SK-N-DZ (cell line): ENCODE measurements at places on chromosomes 13 and 19.
A peak's percentile ranks its signal among the peaks of the same experiment; 100 is the strongest.

DNA sequence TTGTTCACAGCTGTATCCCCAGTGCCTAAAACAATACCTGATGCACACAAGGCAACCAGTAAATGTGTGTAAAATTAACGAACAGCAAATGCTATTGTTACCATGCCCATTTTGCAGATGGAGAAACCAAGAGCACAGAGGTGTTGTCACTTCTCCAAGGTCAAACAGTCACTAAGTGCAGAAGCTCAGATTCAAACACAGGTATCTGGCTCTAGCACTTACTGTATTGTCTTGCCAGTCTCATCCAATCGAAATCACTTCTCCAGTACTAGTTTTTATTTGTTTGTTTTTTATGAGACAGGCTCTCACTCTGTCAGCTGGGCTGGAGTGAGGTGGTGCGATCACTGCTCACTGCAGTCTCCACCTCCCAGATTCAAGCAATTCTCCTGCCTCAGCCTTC is 13.7 kb downstream of the PLD3 start:
- DNase-seq: no peak

DNA sequence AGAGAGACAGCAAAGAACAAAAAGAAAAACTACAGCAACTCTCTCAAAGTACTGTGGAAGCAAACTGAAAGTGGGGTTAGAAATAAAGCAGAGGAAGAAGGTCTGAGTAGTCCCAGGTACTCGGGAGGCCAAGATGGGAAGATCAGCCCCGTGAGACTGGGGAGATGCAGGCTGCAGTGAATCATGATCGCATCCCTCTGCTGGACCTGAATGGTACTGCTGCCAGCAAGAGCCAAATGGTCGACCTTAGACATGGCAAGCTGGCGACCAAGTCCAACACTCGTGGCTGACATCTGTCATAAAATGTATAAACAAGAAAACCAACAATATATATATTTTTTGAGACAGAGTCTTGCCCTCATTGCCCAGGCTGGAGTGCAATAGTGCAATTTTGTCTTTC is 33.7 kb upstream of the ZNF724 start:
- DNase-seq: peak; percentile 56

GRCh38 chr19:35533822-35534392 is 651 bp downstream of the GAPDHS start:
- DNase-seq: no peak

- no peak for DNase-seq
Measured at GRCh38 chr13:43426355-43426754, 360.4 kb downstream of the ENOX1 start.

- DNase-seq: peak; percentile 58
Measured at GRCh38 chr19:41144403-41144802, 30.2 kb downstream of the CYP2F1 start.

GRCh38 chr19:31562966-31563612 is 213.9 kb upstream of the TSHZ3 start:
- DNase-seq: no peak

DNA sequence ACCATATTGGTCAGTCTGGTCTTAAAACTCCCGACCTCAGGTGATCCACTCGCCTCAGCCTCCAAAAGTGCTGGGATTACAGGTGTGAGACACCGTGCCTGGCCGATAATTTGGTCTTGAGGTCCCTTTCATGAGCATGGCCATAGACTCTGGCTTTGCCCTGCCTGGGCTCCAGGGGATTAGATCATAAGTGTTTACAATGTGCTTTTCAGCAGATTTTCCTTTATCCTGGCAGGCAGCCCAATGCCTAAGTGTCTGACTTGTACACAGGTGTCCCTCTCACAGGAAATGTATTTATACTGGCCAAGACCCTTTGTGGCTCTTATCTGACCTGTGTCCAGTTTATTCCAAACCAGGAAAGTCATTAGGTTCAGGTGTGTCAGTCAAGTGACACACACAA is 15.9 kb downstream of the BCAM start:
- no peak for DNase-seq

- no peak for DNase-seq
Measured at GRCh38 chr13:30639671-30640070, 22.0 kb downstream of the USPL1 start.

DNA sequence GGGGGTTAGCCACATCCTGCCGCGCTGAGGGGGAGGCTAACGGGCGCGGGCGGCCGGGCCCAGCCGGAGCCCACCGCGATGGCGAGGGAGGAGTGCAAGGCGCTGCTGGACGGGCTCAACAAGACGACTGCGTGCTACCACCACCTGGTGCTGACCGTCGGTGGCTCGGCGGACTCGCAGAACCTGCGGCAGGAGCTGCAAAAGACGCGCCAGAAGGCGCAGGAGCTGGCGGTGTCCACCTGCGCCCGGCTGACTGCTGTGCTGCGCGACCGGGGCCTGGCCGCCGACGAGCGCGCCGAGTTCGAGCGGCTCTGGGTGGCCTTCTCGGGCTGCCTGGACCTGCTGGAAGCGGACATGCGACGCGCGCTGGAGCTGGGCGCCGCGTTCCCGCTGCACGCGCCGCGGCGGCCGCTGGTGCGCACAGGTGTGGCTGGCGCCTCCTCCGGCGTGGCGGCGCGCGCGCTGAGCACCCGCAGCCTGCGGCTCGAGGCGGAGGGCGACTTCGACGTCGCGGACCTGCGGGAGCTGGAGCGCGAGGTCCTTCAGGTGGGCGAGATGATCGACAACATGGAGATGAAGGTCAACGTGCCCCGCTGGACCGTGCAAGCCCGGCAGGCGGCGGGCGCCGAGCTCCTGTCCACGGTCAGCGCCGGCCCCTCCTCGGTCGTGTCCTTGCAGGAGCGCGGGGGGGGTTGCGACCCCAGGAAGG is 692 bp downstream of the RGS9BP start:
- no peak for DNase-seq

GRCh38 chr19:48051335-48052033 is 7.6 kb upstream of the CABP5 start:
- DNase-seq: no peak

DNA sequence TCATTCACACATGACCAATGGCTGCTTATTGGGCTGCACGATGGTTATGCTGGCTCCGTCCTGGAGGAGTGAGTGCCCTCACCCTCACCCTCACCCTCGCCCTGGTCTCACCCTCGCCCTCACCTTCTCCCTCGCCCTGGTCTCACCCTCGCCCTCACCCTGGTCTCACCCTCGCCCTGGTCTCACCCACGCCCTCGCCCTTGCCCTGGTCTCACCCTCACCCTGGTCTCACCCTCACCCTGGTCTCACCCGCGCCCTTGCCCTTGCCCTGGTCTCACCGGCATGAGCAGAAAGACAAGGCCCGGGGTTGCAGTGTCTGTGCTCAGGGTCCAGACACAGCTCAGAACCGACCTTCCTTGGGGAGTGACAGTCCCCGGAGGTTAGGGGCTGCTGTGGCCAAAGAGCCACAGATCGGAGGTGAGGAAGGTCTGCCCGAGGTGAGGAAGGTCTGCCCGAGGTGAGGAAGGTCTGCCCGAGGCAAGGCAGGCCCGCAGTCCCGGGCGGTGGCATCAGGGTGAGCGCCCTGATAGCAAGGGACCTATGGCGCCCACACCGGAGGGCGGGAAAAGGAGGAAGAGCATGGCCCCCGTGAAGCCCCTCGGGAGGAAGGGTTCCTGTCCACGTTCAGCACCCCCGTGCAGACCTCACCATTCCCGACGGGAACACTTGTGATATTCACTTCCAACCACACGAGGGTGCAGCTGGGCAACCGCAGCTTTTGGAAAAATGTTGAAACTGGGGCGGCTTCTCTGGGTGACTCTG is 65.6 kb downstream of the MCF2L start:
- DNase-seq: peak; percentile 35

DNA sequence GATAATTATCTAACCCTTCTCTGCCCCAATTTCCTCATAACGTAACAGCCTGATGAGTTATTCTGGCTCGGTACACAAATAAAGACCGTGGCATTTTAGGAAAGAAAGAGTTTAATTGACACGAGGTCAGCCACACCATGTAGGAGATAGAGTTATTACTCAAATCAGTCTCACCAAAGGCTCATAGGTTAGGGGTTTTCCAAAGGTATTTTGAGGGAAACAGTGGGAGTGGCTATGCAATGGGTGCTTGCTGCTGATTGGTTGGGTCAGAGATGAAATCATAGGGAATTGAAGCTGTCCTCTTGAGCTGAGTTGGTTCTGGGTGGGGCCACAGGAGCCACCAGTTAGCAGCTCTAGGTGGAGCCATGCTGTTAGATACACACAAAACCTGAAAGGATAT is 137.5 kb downstream of the FREM2 start:
- no peak for DNase-seq

GRCh38 chr13:60679131-60679530 is 282.1 kb downstream of the TDRD3 start:
- no peak for DNase-seq

DNA sequence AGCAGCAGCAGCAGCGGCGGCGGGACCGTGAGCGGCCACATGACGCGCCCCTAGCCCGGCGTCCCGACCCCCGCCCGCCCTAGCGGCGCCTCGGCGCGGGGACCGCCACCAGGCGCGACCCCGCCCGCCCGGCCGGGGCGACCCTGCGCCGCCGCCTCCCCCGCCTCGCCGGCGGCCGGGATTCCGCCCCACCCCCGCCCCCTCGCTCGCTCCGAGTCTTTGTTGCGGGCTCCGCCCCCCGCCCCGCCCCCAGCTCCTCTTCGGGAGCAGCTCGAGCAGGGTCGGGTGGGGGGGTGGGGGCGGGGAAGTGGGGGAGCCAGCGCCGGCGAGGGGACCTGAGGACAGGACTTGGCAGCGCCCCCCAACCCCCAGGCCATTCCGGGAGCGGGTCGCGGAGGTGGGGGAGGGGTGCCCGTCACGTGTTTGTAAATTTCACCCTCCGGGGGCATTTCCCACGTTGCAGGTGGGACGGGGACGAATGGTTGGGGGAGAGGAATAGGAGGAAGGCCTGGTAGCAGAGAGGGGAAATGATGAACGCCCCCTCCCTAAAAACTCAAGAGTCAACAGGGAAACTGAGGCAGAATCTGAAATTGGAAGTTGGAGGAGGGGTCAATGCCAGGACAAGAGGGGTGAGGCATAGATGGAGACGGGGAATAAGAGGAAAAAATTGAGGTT is at the start of gene OLFM2:
TSS of gene OLFM2 (minus strand) at position 190 of the 675 bp plus-strand sequence. CDS start at position 41, 149 bp downstream.
- DNase-seq: no peak

- DNase-seq: no peak
Measured at GRCh38 chr19:49921871-49922795, 6.9 kb upstream of the ATF5 start.

DNA sequence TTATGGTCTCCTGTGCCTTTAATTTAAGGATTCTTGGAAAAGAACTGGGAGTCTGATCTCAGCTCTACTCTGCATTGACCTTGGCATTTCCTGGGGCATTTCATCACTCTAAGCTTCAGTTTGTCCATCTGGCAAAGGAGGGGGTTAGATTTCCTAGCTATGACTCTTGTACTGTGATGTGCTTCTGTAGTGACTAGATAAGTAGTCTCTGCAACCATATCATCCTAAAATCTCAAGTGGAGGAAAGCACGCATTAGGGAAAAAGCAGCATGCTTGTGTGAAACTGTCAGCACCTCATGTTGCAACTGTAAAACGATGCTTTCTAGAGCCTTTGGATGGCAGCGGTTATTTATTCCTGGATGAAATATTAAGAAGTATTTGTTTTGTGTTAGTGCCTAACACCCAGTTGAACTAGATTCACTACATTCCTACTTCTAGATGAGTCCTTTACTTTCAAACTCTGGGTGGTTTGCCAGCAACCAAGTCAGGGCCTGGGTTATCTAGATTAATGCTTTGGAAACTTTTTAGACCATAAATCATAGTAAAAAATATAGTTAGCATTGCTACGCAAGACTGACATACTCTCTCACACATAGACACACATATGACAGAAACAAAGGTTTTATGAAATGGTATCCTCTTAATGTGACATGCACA is 6.8 kb downstream of the WDFY2 start:
- DNase-seq: peak; percentile 69

GRCh38 chr13:65036999-65037398 is 2193.1 kb downstream of the PCDH9 start:
- no peak for DNase-seq

DNA sequence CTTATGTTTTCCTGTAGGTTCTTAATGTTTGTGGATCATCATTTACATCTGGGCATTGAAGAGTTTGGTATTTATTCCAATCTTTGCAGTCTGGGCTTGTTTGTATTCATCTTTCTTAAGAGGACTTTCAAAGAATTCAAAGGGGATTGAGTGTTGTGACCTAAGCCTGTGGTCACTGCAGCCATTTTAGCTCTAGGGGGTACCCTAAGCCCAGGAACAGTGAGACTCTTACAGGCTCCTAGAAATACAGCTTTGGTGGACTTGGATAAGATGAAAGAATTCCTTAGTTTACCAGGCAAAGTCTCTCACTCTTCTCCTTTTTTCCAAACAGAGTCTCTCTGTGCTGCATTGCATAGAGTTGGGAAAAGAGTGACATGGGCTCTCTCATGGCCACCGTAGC is 2539.0 kb upstream of the PCDH20 start:
- DNase-seq: no peak
